Activated T-helper 1 cell treated with anti-CD3 and anti-CD28 coated beads, Interleukin-2, amount 50 U/mL, for 16 hours (primary cell): ENCODE measurements at places on chromosomes 1 and 21.
A peak's percentile ranks its signal among the peaks of the same experiment; 100 is the strongest.

DNA sequence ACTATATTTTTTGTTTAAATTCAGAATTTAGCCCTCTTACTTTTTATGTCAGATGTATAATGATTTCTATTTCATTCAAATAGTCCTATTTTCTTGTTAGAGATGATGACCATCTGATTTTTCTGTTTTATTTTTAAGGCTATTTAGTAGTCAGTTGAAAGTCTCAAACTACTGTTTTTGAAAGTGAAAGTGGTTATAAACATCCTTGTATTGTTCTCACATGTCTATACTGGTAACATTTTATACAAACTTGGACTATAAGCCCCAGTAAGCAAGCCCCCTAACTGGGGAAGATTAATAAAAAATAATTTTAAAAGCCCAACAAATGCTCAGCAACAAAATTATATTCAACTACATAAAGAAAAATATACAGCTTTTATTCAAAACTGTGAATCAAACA, 271.3 kb upstream of the RGS18 start:
- no peak for DNase-seq

DNA sequence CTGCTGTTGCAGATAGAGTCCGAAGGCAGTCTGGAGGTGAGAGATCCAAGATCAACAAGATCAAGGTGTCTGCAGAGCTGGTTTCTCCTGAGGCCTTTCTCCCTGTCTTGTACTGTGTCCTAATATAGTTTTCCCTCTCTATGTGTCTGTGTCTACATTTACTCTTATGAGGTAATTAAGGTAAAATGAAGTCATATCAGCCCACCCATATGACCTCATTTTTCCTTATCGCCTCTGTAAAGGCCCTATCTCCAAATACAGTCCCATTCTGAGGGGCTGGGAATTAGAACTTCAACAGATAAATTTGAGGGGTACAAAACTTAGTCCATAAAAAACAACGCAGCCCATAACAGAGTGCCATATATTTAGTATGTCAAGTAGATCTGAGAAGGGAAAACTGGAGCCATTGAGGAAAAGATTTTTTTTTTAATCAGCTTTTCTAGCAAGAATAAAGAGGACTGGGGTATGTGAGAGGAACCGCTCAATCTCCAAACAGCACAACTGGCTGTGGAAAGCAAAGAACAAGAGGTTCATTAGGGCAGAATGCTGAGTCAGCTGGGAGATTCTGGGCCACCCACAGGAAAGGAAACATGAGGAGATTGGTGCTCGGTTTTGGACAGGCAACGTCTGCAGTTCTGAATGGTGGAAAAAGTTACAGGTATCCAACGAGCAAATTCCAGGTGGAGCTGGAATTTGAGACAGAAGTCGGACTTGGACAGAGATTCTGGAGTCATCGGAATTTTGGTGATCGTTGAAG, 65.7 kb downstream of the MAP3K21 start:
- DNase-seq: no peak

DNA sequence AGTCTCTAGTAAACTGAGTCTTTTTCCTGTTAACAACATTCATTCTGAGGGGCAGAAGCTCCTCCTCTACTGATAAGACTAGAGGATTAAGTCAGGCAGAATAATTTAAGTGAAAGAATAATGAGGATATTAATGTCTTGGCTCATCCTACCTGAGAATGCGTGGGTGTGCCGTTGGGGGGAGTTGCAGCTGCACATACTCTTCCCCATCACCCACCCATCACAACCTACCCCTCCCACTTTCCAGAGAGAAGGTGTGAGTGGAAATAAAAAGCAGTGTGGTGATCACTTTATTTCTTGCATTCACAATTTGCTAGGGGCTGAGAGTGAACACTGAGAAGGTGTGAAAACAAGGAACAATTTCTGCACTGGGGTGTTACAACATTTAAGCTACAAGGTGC, 146.8 kb upstream of the MAGI3 start:
- no peak for DNase-seq

DNA sequence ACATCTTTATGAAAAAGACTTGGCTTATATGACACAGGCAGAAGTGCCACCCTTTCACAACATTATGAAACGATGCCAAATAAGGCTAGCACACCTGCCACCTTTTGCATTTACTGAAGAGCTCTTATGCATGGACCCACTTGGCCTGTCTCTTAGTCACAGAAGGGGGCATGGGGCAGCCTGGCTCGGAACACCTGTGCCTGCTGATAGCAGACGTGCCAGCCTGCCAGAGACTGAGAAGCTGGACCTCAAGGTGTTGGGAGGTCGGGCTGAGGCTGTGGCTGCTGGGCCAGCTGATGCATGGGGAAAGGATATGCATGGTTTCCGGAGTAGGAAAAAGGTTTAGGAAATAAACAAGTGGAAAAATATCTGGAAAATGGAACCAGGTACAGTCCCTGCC, 21.5 kb downstream of the RCAN1 start:
- no peak for DNase-seq

DNA sequence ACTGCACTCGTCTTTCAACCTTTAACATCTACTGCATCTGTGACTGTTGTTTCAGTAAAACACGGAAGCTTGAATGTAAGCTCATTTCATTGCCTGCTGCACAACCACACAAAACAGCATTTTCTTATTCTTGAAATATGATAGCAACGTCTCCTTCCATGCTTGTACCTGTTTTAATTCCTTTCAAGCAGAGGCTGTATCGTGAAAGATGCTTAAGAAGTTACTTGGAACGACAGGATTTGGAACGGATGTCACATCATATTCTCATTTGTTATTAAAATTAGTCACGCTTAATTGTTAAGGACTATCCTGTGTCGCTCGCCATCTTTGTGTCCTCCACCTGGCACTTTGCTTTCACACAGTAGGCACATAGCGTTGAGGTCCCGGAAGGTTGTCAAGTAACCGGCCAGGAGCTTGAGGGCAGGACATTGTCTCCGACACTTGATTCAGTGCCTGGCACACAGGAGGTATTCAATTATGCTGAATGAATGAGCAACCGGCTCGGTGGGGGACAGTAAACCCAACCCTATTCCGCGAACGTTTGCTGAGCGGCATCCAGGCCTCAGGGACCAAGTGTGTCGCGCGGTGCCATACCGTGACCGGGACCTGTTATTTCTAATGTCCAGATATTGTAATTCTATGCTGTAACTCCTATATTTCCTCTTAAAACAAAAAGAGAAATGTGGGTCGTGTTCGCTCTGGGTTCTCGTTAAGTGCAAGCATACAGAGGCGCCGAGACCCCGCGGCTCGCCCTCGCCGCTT, 499 bp upstream of the SH3GLB1 start:
- DNase-seq: peak; percentile 30

DNA sequence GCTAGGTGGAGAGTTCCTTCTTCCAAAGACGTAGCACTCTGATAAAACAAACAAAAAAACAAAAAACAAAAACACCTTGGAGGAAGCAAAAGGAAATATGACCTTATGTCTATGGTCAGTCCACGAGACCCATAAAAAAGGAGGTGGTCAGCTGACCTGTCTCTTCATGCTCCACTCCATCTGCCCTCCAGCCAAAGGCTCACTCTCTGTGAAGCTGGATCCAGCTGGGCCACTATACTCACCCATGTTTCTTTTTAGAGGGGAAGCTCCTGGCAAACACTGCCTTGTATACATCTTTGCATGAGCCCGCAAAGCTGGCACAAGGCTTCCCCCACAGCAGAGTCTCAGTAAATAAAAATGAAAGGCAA, 126.1 kb upstream of the CACHD1 start:
- no peak for DNase-seq

DNA sequence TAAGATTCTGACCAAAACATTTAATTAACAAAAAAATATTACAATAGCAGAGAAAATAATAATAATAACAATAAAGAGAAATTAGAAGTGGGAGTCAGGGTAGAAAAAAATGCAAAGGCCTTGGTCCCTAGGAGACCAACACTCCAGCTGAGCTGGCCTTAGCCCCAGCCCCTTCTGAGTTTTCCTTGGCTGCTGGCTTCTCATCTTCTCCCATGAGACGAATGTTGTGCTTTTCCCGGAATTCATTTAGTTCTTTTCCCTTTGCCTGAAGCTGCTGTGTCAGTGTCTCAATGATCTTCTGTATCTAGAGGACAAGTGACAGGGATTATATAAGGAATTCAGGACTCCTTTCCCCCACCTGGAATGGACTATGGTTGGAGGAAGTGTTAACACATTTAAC, 2.4 kb downstream of the KLHDC9 start:
- no peak for DNase-seq

DNA sequence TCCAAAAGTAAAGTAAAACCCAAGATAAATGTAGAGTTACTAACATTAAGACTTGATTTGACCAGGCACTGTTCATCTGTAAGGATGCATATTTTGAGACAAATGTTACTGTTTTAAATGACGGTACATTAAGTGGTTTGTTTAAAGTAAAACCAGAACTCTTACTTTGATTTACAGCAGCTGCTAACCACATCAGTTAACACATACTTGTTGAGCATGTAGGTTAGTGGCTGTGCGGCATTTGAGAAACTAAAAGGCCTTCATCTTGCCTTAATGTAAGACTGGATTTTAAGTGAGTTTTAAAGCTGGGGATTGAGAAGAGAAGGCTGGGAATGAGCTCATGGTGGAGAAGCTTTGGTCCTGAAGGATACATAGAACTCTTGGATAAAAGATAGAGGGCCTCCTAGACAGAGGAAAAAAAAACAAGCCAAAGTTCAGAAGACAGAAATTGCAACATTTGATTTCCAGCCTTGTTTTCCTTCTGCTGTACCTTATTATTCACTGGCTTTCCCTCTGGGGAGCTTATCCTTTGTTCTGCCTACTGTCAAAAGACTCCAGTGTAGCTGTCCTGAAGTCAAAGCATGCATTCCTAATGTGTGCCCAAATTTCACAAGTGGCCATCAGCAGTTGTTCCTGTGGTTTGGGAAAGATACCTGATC, 66.6 kb downstream of the MTR start:
- DNase-seq: no peak

DNA sequence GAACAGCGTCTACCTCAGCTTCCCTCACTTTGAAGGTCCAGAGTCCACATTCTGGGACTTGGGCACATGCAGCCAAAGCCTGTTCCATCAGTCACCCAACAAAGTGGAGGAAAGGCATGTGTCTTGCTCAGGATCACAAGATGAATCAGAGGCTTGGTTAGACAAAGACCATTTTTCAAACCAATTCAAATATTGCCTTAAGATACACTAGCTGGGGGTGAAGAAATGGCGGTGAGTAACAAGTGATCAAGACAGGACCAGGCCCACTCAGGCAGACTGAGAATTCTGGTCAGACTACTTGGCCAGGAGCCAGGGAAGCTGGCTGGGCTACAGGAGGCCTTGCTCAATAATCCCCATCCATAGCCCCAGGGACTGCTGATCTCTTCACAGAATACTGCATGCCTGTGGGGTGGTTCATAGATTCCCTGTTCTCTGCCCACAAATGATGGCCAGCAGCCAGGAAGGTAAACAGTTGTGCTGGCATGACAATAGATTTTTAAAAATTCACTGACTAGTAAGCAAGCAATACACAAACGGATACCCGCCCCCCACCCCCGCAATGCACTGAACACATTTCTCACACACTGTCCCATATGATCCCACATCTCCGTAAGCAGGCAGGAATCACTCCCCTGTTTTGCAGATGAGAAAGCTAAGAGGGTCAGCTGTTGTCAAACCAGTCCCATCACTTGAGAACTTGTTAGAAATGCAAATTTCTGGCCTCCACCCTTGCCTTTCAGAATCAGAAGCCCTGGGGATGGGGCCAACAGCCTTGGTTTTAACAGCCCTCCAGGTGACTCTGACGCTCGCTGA, 27.2 kb downstream of the ERI3 start:
- DNase-seq: no peak

DNA sequence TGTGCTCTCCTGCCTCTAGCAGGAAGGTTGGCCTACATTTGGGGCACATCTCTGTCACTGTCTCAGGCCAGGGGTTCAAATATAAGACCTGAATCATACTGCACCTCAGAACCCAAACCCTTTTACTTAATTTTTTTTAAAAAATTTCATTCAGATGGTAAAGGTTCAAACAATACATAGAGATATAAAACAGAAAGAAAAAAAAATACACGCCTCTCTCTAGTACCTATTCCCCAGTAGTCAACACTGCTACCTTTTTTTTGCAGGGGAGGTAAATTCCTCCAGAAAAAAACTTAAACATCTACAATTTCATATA, 32.9 kb downstream of the MAPKAPK2 start:
- DNase-seq: no peak

- no peak for DNase-seq
Measured at GRCh38 chr1:188372821-188373220, 1544.1 kb downstream of the PLA2G4A start.

DNA sequence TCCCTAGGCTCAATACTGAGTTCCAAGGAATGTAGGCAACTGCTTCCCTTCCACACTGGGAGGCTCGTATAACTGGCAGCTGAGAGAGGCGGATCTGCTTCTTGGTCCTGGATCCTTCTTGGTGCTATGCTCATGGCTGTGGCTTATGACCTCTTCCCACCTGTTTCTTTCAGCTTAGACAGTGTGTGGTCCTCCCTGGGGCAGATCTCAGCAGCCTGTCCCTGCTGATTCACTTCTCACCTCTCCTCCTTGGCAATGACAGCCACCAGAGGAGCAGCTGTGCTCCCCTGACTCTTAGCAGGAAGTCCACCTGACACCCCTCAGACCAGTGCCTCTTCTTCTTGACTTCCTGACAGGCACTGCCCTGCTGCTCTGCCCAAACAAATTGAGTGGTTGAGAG, 75.1 kb upstream of the PTGFRN start:
- no peak for DNase-seq

DNA sequence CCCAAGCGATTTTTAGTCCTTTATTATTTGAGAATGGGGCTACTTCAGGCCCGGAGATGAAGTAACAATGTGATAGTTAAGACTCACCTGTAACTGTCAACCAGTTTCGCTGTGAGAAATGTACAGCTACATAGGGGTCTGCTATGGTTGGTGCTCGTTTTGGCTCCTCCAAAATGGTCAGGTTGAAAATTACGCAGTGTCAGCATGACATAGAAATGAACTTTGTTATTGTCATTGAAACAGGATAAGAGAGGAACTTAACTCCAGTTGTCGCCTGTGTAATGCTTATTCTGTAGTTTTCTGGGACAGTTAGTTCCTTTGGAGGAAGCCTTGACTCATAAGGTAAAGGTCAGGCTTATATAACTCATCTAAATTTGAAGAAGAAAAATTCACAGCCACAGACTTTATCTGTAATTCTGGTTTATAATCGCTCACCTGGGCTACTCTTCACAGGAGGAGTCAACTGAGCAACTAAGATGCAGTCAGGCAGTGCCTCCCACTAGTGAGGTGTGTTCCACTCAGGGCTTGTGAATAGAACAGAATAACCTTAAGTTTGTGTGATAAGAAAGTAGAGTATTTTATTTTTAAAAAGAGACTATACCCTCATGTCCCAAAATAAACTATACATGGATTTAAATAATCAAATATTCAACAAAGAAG, 130.9 kb downstream of the CD247 start:
- no peak for DNase-seq

- DNase-seq: no peak
Measured at GRCh38 chr1:6006882-6007281, 14.7 kb upstream of the NPHP4 start.

GRCh38 chr1:6330410-6330911, 63.1 kb downstream of the ACOT7 start:
- no peak for DNase-seq

GRCh38 chr1:165116732-165117131, 239.8 kb downstream of the LMX1A start:
- DNase-seq: no peak
